Activated T-cell treated with anti-CD3 and anti-CD28 coated beads, Interleukin-2, amount 50 U/mL, for 24 hours (primary cell): ENCODE measurements at places on chromosomes 7 and 10.

DNA sequence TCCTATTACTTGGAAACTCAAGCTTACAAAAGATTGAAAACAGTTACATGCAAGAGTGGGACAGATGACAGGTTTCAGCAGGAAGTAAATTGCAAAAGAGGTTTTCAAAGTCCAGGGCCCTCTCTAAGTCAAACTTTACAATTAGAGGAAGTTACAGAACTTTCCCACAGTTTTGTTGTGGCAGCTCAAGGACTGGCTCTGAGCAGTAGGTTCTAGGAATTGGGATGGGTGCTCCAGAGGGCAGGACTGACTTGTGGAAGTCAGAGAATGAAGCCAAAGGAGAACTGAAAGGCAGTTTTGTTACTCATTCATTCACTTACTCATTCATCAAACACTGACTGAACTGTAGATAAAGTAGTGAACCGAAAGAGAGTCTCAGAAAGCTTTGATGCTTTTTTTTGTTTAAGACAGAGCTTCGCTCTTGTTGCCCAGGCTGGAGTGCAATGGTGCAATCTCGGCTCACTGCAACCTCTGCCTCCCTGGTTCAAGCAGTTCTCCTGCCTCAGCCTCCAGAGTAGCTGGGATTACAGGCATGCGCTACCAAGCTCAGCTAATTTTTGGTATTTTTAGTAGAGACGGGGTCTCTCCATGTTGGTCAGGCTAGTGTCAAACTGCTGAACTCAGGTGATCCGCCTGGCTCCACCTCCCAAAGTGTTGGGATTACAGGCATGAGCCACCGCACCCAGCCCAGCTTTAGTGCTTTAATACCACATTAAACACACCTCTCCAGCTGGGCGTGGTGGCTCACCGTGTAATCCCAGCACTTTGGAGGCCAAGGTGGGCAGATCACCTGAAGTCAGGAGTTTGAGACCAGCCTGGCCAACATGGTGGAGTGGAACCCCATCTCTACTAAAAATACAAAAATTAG is 66.8 kb upstream of the CCNJ start:
- DNase-seq, result no peak

- no peak for DNase-seq
Observed at GRCh38 chr10:5070648-5071410, 23.4 kb upstream of the AKR1C3 start.

- no peak for DNase-seq
Observed at GRCh38 chr7:158034571-158034970, 553.1 kb downstream of the PTPRN2 start.

DNA sequence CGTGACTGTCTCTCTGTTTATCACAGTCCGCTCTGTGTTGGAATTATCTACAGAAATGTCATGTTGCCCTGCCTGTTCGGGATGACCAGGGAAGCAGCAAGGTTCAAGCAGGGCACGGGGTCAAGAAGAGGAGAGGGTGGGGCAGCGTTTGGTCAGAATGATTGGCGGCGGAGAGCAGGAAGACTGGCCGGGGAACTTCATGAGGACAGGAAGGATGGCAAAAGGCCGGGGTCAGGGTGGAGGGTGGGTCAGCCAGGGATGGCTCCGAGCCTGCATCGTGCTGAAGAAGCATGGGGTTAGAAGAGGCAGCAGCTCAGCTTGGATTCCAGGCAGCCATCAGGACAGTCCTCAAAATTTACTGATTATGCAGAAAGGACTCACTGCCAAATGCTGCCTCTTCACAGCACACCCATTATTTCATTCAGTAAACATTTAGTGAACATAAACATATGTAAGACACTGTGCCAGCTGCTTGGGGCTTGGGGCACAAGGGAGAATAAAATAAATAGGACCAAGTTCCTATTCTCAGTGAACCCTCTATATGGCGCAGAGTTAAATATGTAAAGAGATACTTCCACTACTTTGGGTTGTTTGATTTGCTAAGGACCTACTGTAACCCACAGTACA is 42.8 kb downstream of the WNT2 start:
- no peak for DNase-seq
